ENCODE measurements at places on chromosomes 13 and 19. TPM values are rescaled to one million over a fixed set of nuclear protein-coding genes. Genes with fewer than 3 reads are reported as not detected.
A peak's percentile ranks its signal among the peaks of the same experiment; 100 is the strongest.

Gene CNFN
- polyA plus RNA-seq, result 0.63 TPM

Gene URAD
- polyA plus RNA-seq, result not detected

DNA sequence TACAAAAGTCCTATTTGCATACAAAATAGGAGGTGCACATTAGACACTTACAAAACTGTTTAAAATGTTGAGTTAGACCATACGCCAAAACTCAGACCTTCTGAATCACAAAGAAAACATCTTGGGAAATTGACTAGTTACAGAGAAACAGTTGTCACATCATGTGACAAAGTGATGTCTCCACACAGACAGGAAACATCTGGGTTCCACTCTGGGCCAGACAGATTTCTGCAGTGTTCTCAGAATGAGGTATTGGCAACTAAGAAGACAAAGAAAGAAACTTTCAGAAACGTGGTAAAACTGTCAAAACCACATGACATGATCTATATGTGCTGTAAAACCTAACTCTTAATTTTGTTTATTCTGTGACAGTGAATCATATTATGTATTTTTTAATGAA, 6.7 kb downstream of the ZNF793 start:
- no peak for DNase-seq

DNA sequence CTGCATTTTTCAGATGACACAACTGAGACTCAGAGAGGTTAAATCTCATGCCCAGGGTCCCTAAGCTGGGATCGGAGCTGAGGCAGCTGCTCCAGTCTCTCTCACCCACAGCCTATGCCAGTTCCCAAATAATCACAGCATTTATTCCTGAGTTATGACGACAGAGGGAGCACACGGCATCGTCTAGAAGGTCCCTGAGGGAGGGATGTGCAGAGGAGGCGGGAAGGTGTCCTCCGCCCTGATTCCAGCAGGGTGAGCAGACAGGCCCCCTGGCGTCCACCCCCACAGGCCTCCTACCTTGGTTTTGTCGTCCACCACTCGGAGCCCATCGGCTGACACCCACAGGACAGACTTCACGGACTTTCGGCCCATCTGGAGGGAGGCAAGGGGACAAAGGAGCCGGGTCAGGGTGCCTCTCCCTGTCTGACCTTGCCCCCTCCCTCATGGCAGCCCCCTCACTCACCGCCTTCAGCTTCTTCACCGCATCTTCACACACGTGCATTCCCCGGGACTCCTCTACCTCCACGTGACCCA, 8.0 kb downstream of the NUMBL start:
- DNase-seq, result no peak

DNA sequence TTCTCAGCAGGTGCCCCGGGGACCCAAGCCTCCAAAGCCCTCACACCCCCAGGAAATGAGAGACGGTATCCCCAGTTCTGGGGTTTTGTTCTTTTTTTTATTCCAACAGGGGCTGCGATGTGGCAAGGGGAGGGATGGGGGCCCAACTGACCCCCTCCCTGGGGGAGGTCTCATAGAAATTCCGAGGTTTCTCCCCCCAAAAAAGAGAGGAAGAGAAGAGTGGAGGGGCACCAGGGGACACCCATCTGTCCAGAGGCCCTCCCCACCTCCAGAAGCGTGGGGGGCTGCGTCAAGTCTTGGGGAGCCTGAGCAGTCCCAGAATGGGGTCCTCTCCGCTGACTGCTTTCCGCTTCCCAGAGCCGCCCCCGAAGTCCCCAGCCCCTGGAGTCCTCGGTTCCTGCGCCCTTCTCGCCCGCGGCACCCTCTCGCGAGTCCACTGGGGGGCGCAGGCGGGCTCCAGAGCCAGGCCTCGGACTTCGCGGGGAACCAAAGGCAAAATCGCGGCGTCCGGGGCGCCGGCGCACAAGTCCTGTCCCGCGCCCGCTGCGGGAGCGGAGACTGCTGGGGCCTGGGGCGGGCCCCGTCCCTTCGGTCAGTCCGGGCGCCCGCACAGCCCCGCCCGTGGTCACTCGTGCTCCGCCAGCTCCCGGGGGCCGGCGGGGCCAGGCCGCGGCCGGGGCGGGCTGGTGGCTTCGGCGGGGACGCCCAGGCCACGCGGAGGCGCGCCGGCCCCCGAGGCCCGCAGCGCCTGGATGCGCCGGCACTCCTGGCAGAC, 4.4 kb upstream of the ATP1A3 start:
- no peak for DNase-seq

GRCh38 chr19:17473041-17473440, 2.7 kb downstream of the SLC27A1 start:
- no peak for DNase-seq

DNA sequence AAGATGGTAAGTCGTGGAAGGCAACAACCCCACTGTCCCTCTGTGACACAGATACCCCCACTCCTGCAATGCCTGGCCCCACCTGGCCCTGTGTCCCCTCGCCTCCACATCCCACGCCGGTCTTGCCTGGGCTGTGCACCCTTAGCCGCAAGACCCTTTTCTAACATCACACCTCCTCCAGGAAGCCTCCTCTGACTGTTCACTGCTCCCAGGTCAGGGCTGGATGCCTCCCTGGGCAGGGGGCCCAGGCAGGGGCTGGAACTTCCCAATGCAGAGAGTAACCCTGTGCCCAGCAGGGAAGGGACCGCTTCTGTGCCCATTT, 1.3 kb downstream of the FBN3 start:
- no peak for DNase-seq

DNA sequence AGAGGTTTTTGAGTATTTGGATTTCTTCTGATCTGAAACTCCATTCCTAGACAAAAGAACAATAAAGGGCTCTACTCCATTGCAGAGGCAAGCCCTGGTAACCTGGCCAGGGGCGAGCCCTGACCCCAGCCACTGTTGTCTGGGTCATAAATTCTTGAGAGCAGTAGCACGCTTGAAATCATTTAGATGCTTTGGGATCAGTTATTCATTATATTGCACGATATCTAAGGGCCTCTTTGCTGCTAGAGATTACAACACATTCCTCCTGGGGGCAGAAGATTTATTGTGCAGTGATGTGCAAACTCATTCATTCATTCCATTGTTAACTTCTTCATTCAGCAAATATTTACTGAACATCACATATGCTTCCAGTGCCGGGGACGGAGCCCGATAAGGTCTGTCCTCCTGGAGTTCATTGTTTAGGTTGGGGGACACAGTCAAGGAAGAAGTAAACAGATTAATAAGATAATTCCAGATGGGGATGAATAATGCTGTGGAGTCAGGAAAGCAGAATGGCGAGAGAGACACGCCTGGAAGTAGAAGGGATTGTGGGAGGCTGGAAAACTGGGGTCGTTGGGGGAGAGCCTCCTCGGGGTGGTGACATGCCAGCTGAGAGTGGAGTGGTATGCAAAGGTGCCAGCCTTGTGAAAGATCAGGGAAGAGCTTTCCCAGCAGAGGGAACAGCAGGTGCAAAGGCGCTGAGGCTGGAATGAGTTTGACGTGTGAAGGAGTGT, 34.9 kb downstream of the SIPA1L3 start:
- no peak for DNase-seq

DNA sequence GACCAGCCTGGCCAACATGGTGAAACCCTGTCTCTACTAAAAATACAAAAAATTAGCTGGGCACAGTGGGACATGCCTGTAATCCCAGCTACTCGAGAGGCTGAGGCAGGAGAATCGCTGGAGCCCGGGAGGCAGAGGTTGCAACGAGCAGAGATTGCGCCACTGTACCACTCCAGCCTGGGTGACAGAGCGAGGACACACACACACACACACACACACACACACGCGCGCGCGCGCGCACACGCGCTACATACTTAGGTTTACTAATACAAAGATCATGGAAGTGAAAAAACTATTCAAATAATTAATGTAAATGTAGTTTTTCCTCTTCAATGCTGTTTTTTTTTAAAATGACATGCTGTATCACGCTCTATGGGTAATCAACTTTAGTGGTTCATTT, 58.5 kb upstream of the ZDHHC20 start:
- no peak for DNase-seq

Gene C19orf67
- not detected for polyA plus RNA-seq

Gene ZNF99
- polyA plus RNA-seq, result 0.47 TPM

GRCh38 chr19:343941-344624, 513 bp downstream of the MIER2 start:
- peak; percentile 10 for DNase-seq

Gene TSSK6
- polyA plus RNA-seq, result 1.3 TPM

DNA sequence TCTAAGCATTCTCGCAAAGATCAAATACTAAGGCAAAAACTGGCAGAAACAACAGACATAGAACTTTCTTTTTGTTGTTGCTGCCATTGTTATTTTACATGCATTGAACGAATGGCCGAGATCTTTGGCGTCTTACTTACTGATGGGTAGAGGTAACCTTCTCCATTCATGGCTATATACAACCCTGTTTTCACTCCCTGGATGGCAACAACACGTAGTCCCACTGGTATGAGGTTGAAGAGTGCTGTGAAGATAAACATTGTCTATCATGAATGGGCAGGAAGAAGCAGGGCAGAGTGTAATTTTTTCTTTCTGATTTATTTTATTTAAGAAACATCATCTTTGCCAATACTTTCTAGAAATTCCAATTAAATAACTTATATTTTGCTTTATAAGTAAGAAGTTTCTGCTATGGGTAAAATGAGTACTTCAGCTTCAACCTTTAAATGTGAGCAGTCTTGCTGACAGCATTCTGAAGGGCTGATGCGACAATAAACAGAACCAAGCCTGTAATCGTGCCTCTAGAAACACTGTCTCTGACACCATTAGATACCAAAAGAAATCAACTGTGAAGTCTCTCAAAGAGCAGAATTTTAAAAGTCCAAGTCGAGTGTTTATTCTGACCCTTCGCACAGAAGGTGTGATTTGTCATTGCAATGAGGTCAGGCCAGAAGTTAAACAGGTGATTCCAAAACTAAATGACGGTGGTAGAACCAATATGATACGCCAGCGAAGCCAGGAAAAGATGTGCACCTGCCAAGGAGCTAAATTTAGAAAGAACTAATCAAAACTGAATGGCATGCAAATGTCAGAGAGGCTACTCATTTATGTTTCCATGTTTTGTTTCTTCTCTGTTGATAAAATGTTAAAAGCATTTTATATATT, 416.4 kb downstream of the ITGBL1 start:
- DNase-seq, result no peak

Data from right lung (tissue), 10 donors.